Stimulated activated CD4-positive, alpha-beta T cell treated with anti-CD3 and anti-CD28 coated beads, Interleukin-1b, Interleukin-23, amount 100 ng/mL, for 1 hour (primary cell): ENCODE measurements at places on chromosomes 7 and 10.

- no peak for DNase-seq
These were observed 39.0 kb downstream of the PPP1R3C start for GRCh38 chr10:91593834-91594233.

DNA sequence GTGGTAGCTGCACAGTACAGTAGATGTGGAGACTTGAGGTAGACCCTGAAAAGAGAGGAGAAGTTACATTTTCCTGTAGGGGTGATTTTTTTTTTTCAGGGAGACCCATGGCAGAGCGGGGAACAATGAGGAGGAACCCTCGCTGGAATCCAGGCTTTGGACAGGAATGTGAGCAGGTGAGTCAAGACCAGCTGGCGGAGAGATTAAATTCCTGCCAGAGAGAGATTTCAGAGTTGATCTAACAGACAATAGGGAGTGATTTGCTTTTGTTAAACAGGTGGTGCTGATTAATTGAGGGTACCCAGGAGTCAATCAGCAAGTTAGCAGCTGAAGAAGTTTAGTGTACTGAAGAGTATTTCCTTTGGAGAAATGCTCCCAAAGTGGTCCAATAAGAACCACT lies 41.6 kb upstream of the MINDY3 start:
- DNase-seq = no peak

DNA sequence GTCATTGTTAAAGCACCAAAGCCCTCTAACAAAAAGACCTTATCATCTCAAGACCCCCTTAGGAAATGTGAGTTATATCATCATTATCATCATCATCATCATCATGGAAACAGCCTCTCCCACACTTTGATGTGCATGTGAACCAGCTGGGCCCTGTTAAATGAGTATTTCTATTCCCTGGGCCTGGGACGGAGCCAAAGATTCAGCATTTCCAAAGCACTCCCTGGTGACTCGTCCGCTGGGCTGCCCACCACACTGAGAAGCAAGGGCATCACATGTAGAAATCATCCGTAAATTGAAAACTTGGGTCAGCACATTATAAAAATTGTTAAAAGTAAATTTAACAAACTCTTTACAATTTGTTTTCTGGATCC lies 88.6 kb downstream of the PTPRN2 start:
- DNase-seq = no peak

- DNase-seq = no peak
These were observed 9.8 kb downstream of the NOD1 start for GRCh38 chr7:30468791-30469190.

GRCh38 chr7:41788556-41788955 lies 85.7 kb upstream of the INHBA start:
- no peak for DNase-seq

DNA sequence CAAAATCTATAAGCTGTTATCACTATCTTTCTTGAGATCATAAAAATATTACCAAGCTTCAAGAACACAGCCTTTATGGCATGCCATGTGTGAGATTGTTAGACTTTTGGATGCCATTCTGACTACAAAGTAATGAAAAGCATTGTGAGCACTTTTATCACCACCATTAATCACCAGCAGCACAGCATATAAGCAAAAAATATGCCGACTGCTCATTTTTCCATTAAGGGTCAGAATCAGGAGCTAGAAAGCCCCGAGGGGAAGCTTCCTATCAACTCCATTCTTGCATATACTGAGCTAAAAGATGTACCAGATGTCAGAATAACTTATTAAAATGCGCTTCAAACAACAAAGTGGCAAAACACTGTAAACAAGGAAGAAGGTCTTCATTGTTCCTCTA lies 114.3 kb downstream of the LMBR1 start:
- DNase-seq = no peak

GRCh38 chr7:33558549-33559323 lies 346.6 kb upstream of the BMPER start:
- DNase-seq = no peak

DNA sequence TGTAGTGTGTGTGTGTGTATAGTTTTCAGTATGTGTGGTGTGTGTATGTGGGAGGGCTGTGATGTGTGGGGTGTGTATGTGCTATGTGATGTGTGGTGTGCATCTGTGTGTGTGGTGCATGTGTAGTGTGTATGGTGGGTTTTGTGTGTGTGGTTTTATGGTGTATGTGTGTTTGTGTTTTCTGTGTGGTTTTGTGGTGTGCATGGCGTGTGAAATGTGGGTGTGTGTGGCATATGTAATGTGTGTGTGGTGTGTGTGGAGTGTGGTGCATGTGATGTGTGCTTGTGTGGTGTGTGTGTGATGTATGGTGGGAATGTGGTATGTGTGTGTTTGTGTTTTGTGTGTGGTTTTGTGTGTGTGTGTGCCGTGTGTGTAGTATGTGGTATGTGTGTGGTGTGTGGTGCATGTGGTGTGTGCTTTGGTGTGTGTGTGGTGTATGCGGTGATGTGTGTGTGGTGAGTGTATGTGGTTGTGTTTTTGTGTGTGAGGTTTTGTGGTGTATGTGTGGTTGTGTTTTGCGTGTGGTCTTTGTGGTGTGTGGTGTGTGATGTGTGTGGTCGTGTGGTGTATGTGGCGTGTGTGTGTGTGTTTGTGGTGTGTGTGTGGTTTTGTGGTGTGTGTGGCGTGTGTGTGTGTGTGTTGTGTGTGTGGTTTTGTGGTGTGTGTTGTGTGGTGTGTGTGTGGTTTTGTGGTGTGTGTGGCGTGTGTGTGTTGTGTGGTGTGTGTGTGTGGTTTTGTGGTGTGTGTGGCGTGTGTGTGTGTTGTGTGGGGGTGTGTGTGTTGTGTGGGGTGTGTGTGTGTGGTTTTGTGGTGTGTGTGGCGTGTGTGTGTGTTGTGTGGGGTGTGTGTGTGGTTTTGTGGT lies 18.0 kb upstream of the PPP2R2D start:
- DNase-seq = no peak

DNA sequence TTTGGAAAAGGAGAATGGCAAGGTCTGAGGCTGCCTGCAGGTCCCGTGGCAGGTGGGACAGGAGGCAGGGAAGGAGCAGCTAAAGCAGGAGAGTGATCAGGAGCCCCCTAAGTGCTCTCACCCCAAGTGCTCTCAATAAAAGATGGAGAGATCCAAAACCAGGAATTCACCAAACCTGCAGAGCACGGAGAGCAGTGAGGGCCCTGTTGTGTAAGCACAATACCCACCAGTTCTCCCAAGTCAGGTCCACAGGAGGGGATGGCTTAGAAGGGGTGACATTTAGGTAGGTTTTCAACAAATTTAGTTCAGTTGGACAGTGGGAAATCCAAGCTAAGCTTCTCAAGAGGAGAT lies 40.8 kb downstream of the GNA12 start:
- no peak for DNase-seq

GRCh38 chr10:68721673-68722335 lies 765 bp downstream of the CCAR1 start:
- DNase-seq = no peak

DNA sequence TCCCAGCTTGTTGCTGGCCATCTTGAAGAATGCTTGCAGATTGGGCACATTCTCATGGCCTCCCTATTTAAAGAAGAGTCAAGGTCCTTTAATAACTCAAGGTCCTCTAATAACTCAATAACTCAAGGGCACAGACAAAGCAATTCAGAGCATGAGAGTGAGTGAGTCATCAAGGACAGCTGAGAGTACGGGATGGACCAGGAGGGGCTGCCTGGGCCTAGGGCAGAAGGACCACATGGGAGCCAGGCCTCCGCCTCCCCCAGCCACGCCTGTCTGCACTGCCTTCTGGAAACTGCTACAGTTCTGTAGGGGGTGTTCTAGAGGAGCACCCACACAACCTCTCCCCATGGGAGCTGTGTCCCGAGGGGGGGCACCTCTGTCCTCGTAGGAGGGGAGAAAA lies 48.9 kb downstream of the ZNF503 start:
- no peak for DNase-seq

DNA sequence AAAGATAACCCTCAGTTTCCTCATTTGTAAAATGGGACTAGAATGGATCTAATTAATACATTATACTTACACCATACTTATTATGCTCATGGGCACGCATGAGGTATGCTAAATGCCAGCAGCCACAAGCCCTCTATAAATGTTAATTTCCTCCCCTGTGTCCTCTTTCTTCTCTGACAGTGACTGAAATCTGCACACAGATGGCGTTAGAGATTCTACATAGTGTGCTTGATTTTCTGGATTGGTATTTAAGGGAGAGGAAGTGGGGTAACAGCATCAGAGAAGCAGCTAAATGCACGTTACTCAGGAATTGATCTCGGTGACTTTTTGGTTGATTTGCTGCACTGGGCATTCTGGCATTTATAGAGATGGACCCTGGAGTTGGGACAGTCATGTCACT lies 568.5 kb downstream of the CALN1 start:
- DNase-seq = no peak

GRCh38 chr7:143003393-143004051 lies 23.4 kb downstream of the OR9A2 start:
- peak; percentile 18 for DNase-seq

DNA sequence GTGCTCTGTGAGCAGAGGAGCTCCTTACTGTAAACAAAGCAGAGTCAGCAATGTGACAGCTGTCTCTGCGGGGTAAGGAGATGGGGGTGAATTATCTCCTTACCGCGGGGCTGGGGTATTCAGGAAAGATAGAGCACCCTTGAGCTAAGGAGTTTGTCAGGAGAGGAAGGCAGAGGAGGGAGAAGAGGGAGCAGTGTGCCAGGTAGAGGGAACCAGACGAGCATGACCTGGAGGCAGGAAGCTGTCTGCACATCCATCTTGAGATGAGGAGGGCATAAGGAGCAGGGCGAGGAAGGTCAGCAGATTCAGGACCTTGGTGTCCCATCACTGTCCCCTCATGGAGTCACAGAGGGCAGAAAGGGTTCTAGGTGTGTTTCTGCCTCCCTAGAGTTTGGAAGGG lies 32.5 kb upstream of the GPR26 start:
- no peak for DNase-seq

- no peak for DNase-seq
These were observed 582.6 kb downstream of the CALN1 start for GRCh38 chr7:71829515-71829914.

DNA sequence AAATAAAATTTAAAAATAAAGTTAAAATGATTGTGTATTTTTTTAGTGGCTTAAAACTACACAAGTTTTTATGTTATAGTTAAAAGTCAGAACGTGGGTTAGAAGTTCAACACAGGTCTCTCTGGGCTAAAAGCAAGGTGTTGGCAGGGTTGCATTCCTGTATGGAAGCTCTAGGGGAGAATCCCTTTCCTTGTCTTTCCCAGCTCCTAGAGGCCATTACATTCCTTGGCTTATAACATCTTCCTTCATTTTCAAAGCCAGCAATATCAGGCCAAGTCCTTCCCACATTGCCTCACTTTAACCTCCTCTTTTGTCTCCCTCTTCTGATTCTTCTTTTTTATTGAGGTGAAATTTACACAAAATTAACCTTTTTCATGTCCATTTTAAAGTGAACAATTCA lies 52.4 kb upstream of the EEPD1 start:
- DNase-seq = no peak

- no peak for DNase-seq
These were observed 113.3 kb upstream of the CREB5 start for GRCh38 chr7:28298870-28299518.

DNA sequence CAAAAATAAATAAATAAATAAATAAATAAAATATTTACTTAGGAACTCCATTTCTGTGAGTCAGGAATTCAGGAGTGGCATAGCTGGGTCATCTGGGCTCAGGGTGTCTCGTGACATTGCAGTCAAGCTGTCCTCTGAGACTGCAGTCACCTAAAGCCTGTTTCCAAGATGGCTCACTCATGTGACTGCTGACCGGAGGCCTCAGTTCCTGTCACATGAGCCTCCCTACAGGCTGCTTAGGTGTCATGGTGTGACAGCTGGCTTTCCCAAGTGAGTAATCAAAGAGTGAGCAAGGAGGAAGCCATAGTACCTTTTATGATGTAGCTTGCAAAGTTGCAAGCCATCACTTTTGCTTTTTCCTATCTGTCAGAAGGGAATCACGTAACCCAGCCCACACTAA lies 128.6 kb upstream of the KCTD7 start:
- no peak for DNase-seq

DNA sequence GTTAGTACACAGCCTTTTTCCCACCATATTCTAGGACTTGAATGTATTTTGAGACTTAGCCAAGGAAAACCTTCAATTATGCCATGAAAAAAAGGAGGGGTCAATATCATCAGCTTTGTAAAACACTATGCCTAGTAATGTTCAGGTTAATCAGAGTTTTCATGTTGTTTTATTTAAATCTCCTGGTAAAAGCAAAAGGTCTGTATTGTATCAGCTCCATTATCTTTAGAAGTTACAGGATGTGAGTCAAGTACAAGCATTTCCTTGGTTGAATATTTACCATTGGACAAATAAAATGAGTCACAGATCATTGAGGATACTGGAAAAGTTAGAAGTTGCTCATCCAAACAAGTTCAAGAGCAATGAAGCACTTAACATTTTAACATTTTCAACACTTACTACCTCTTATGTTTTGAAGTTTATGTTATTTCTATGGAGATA lies 89.9 kb upstream of the CAPZA2 start:
- DNase-seq = no peak

- DNase-seq = no peak
These were observed 1008.6 kb downstream of the NRG3 start for GRCh38 chr10:82883603-82884002.

DNA sequence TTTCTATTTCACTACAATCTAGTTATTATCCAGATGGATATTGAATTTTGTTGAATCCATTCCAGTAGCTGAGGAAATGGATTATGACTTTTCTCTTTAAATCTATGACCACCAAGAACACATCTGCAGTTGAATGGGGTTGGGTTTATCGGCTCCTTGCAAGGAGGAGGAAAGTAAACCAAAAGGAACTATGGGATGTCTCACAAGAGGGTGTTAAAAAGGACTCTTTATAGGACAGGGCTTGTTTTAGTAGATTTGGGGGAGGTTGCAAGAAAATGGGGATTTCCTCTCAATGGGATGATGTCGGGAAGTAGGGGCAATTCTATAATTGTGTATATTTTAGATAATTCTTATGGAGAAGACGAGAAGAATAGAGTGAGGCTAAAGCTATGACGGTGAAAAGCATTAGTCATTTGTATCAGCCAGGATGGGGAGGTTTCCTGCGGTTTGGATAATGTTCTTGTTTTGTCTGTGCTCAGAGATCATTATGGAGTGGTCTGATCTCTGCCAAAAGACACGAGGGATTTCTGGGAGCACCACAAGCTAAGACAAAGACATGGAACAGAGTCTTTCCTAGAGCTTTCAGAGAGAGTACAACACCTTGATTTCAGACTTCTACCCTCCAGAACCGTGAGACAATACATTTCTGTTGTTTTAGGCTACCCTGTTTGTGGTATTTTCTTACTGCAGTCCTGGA lies 5.3 kb upstream of the LRRC61 start:
- no peak for DNase-seq

DNA sequence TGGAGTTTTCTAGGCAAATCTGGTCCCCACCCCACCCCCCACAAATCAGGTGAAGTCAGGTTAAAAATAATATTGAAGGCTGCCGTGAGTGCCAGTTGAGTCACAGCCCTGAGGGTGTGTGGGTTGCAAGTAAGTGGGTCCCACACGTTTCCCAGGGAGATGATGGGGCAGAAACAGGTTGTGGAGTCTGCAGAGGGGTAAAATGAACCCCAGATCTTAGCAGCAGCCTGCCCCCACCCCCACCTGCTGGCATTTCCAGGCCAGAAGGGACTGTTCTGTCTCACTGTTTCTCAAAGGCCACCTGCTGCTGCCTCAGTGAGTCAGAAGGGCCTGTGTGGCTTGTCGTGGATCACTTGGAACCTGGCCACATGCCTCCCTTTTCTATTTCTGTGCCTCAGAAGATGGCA lies 59.8 kb upstream of the SMNDC1 start:
- no peak for DNase-seq

GRCh38 chr10:103668351-103669242 lies 175.1 kb downstream of the NEURL1 start:
- DNase-seq = no peak

- no peak for DNase-seq
These were observed 16.5 kb upstream of the NT5C3A start for GRCh38 chr7:33079096-33079495.
